ENCODE measurements at places on chromosomes 11 and 22.

DNA sequence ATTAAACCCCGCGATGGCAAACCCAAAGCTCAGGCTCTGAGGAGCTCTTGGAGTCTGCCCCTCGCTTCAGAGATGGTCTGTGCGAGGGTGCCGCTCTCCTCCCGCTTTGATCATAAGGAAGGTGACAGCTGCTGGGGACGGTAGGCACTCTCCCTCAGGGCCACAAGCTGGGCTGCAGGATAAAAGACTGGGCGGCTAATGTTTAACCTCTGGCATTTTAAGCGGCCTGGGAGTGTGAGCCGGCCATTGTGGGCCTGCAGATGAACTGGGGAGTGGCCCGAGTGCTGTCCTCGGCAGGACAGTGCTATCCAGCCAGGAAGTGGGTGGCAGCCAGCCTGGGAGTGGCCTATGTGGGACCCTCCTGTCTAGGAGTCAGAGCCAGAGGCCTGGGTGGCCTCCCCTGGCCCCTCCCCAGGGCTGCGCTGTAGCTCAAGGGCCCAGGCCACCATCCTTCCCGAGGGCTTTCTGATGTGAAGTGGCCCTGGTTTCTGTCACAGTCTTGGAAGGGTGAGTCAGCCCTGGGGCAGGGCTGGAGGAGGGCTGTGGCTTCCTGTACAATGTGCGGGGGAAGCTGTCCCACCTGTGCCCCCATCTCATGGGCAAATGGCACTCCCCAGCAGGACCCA lies 58.7 kb upstream of the PRODH start:
- peak; percentile 89 for DNase-seq

GRCh38 chr11:125124618-125124992 lies 13.2 kb upstream of the TMEM218 start:
- DNase-seq = no peak

- DNase-seq = no peak
Observed at GRCh38 chr11:117376517-117376916, 48.9 kb downstream of the CEP164 start.

DNA sequence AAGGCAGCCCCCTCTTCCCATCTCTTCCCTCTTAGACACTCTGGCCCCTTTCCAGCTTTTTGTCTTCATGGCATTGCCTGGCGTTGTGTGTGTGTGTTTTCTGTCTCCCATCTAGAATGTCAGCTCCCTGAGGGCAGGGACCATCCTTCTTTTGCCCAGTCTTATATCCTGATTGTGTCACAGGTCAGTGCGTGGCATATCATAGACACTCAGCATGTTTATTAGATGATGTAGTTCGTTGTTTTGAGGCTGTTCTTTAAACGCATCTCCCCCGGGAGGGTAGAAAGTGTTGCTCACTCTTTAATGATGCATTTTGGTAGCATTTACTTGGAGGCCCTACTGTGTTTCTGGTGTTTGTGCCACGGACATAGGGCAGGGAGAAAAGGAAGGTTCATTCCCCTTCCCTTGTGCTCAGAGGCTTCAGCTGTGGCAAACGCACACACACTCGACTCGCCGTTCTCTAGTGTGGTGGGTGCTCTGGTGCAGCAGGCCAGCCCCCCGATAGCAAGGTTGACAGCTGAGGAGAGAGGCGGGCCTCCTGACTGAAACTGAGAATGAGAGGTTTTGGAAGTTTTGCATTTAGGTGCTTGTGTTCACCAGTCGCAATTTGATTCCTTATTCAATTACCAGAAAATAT lies 60.2 kb downstream of the TNRC6B start:
- DNase-seq = no peak

GRCh38 chr11:44912270-44912987 lies 38.3 kb downstream of the TP53I11 start:
- no peak for DNase-seq

DNA sequence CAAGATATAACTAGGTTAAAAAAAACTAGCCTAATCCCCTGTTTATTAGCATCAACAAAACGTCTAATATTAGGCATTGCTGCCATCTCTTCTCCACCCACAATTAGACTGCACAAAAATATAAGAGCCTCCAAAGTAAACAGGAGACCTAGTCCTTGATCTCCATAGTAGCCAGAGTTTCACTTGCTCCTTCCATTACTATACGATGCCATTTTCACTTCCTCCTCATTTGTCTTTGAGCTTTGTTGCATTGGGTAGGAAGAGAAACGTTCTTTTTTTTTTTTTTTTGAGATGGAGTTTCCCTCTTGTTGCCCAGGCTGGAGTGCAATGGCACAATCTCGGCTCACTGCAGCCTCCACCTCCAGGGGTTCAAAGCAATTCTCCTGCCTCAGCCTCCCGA lies 42.3 kb upstream of the RDX start:
- DNase-seq = no peak

DNA sequence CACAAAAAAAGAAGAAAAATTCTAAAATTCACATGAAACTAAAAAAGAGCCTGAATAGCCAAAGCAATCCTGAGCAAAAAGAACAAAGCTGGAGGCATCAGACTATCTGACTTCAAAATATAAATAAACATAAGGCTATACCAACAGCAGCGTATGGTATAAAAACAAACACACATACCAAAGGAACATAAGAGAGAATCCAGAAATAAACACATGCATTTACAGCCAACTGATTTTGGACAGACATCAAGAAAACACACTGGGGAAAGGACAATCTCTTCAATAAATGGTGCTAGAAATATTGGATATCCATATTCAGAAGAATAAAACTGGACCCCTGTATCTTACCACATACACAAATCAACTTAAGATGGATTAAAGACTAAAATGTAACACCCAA lies 2.8 kb upstream of the MTMR2 start:
- no peak for DNase-seq

DNA sequence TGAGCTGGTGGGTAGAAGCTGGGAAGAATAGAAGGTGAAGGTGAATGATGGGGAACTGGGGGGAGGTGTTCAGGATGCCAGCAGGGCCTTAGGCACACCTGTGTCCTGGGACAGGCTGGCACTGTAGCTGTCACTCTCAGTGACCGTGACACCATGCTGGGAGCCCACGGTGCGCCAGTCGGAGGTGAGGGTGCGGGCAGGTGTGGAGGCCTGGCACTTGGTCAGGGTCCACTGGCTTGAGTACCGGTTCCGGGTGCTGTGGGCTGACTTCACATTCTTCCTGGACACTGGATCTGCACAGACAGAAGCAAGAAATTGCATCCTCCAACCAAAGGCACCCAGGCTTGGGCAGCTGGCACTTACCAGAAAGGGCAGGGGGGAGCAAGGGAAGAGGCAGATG lies 103.8 kb downstream of the CEP164 start:
- DNase-seq = no peak

- DNase-seq = no peak
Observed at GRCh38 chr11:27514558-27514957, 8.0 kb upstream of the LIN7C start.

- DNase-seq = no peak
Observed at GRCh38 chr11:34960277-34960676, 43.9 kb downstream of the PDHX start.

DNA sequence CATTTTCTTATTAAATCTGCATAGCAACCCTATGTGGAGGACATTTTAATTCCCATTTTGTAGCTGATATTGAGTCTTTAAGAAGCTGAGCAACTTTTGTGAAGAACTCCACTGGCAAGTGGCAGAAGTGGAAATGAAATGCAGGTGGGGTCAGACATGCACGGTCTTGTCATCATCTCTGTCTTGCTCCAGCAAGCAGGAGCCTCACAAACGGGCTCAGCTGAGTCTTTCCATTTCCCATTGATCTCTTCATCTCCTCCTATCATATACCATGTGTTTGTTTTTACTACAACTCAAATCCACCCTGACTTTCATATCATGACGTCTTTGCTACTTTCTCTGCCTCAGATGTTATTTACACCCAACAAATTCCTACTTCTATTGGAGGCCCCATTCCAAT lies 97.9 kb upstream of the TENM4 start:
- no peak for DNase-seq

DNA sequence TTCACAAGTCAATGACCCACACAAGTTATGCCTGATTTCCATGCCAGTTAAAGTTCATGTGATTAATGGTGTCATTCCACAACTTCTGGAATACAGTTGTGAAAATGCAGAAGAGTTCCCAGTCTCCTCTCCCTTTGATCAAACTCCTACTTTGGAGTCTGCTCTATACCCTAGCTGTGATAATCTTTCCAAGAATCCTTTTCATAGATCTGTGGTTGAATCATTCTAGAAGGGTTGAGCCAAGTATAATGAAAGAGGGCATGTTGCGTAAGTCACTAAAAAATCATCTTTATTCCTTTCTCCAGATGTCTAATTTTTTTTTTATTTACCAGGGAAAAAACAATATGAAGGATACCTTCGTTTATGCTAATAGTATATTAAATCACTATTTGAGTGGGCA lies 89.7 kb upstream of the CARD18 start:
- DNase-seq = no peak

DNA sequence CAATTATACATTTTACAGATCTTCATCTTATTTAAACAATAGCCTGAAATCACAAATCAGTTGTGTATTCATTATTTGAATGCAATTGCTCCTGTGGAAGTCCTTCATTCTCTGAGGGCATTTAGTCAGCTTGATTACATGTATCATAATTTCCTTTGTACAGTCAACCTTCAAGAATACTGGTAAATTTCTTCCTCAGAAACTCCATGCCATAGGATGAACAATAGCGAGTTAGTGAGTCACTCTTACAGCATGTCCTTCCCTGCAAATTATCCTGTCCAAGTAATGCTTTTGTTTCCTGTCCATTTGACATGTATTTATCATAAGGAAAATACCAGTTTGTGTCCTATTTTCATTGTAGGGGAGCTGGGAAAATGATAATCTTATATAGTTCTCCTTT lies 3.8 kb downstream of the OR10S1 start:
- no peak for DNase-seq

DNA sequence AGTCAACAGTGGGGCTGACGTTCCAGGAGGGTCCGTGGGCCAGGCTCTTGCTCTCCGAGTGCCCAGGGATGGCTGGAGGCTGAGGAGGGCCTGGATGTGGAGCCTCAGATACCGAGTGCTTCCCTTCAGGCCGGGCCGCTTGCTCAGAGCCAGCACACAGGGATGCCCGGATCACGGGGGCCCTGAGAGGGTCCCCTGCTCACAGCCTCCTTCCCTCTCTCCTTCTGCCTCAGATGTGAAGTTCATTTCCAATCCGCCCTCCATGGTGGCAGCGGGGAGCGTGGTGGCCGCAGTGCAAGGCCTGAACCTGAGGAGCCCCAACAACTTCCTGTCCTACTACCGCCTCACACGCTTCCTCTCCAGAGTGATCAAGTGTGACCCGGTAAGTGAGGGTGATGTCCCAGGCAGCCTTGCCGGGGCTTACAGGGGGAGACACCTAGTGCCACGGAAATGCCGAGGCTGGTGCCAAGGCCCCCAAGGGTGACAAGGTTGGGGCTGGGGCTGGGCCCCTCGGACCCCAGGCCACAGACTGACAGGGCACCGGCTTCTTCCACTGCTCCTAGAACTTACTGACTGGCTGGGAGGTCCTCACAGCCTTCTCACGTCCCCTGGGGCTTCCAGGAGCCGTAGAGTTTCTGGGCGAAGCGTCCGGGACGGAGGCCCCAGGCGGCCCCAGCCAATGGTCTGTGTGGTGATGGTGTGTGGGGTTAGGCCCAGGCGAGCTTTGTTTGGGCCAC lies 7.0 kb downstream of the CCND1 start:
- DNase-seq = no peak

- no peak for DNase-seq
Observed at GRCh38 chr11:96194581-96195374, 148.2 kb downstream of the MAML2 start.

Measured in HepG2 (cell line).